ENCODE measurements at places on chromosomes 1 and 21.
A peak's percentile ranks its signal among the peaks of the same experiment; 100 is the strongest.

DNA sequence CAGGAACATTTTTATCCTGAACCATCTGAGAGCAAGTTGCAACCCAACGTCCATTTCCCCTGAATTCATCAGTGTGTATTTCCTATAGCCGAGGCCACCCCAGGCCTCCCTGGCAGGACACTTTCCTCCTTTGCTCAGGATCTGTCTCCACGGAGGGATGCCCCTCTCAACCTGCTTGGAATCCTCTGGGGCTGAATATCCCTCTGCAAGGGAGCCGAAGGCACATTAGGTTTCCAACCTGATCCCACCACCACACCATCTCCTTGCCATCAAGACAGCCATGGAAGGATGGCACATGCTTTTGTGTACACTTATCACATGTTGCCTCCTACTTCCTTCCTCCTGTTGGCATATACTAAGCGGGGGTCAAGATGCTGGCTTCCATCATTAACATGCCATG lies 74.8 kb upstream of the EDN2 start:
- DNase-seq, result no peak

- DNase-seq, result no peak
These were observed 182.0 kb upstream of the CSF3R start for GRCh38 chr1:36664571-36665287.

DNA sequence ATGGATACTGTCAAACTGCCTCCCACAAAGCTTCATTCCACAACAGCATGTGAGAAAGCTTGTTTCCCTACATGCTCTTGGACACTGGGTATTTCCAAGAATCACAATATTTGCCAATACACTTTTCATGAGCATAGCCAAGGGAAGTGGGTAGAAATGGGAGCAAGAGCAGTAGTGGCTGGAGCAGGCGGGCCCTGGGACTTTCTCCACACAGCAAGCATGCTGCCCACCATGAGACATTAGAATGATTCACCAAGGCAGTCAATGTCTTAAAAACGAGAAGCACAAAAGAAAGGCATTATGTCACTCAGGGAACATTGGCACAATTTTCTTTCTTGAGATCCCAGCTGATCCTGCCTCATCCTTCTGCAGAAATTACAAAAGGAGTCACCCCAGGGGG lies 371.6 kb upstream of the RUNX1 start:
- no peak for DNase-seq

DNA sequence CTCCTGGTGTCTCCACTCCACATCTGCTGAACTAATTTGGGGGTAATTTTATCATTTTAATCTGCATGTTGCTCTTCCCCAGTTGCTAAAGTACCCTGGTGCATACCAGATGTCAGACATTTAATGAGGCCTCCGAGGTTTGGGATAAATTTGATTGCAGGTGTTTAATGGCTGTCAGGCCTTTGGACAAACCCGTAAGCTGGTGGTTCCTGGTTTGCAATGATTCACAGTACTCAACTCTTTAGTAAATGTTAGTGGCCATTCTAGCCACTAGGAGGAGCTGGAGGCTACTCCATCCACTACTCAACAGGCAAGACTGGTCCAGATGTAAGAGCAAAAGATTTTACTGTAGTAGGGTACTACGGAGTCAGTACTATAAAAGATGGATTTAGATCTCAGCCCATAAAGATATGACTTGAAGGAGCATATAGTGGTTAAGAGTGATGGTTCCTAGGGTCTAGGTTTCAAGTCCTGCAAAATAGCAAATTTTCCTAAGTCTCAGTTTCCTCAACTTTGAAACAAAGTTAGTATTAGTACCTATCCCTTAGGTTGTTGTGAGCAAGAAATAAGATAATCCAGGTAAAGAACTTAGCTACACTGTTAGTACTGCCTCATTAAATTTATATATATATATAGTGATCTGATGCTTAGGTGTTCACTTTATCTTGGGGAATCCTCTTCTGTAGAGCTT lies 132.8 kb downstream of the SNX7 start:
- DNase-seq, result peak; percentile 5

DNA sequence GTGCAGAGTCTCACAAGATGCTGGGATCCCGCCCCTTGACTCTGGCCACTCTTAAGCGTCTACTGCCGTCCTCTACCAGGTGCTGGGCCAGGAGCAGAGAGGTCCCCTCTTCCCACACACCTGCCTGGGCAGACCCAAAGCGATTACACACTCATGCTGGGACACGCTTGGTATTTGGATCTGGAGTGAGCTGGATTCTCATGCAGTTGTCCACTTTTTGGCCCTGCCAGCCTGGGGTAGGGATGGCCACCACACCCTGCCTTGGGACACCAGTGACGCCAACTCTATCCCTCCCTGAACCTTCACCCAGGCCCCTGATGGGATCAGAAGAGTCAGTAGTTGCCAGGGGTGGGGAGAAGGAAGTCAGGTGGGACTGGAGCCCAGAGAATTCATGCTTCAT lies 28.6 kb downstream of the ITPKB start:
- DNase-seq, result no peak

GRCh38 chr1:1373815-1374588 lies 1.0 kb downstream of the AURKAIP1 start:
- DNase-seq, result no peak

GRCh38 chr1:20980051-20980450 lies 192.9 kb upstream of the HP1BP3 start:
- no peak for DNase-seq

DNA sequence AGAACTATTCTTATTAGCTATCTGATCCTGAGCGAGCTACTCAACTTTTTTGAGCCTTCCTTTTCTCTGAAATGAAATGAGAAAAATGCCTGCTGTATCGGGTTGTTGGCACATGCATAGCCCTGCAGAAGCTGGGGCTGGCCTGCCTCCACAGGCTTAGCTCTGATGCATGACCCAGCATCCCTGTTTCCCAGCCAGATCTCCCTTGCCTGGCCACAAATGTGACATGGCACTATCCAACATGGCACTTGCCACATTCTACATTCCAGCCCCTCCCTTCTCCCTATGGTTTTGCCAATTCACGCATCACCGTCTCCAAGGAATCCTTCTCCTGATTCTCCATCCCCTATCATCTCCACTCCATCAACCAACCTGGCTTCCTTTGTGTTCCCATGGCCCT lies 13.8 kb downstream of the RNU5D-1 start:
- no peak for DNase-seq

DNA sequence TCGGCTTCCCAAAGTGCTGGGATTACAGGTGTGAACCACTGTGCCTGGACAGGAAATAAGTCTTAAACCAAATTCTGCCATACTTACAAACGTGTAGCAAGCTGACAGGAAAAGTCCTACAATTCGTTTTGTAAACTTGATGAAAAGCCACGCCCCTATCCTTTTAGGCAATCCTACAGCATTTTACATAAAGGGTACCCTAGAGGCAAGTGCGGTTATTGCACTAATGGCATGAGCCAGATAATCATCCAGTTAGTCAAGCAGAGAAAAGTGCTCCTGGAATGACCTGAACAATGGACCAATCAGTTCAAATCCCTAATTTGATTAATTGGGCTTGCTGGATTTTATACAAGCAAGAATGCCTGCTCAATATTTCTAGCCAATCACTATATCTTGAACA lies 338.2 kb downstream of the KIF26B start:
- no peak for DNase-seq

DNA sequence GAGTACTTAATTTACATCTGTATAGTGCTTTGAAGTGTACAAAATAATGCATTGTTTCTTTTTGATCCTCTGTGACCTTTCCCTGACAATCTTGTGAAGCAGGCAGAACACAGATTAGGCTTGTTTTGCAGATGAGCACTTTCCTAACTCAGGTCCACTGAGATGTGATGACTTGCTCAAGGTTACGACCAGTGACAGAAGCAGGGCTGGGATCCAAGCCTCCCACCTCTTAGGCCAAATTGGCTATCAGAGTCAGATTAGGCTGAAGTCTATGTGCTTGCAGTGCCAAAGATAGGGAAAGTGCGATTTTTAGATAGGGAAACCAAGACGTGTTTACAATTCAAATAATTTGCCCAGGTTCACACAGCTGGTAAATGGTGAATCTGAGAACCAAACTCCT lies 147.3 kb downstream of the OMA1 start:
- no peak for DNase-seq

DNA sequence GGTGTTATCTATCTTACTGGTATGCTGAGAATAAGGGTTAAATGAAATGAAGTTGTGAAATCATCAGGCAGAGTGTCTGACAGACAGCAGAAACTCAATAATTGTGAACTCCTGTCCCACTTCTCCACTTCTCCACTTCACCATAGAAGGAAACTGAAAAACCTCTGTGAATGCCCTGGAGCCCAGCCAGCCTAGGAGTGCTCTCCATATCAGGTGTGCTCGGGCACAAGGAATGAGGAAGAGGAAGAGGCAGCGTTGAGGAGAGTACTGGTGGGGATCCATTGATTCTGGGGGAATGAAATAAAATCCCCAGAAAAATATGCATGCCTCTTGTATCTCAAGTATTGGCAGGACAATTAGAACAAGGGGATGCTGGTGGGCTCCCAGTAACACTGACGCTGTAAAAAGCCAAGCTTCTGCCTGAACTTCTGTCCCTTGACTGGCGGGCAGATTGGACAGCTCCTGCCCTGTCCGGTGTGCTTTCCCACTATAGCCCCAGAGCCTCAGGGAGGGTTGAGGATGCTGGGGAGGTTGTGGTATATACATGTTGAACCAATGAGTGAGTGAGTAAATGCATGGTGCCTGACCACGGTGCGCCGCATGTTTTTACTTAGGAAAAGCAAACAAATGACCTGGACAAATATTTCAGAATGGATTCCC lies 47.7 kb downstream of the NMNAT2 start:
- no peak for DNase-seq

GRCh38 chr1:194339471-194339870 lies 1153.1 kb upstream of the B3GALT2 start:
- no peak for DNase-seq

GRCh38 chr1:172417557-172417956 lies 2.9 kb upstream of the C1orf105 start:
- DNase-seq, result no peak

DNA sequence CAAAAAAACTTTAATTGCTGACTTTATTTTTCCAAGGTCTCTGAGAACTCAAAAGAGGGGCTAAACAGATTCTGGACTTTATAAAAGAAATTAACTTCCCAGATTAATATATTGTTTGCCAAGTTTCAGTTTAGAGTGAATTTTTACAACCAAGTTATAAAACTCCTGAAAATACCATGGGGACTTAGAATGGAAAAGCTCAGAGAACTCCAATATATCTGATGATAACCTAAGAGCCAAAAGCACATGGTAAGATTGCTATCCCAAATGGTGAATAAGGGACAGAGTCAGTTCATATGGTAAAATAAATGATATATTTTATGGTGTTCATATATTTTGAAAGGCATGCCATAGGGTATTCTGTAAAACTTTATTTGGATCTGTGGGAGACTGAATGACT lies 470.9 kb downstream of the TTLL7 start:
- DNase-seq, result no peak

DNA sequence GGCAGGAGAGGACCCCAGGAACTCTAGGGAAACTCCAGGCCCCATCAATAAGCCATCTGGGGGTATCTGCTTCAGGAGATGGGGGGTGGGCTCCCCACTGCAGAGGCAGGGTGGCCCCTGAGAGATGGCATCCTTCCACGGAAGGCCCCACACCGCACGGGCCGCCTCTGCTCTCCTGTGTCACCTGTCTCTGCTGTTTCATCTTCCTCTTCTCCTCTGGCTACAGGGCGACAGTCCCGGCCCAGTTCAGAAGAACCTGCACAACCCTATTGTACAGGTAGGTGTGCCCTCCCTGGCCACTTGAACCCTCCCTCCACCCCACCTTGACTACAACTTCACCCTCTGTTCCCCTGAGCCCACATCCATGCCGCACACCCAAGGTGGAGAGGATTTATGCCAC lies 90.2 kb upstream of the TMEM51 start:
- DNase-seq, result no peak

- no peak for DNase-seq
These were observed 202.1 kb upstream of the SGIP1 start for GRCh38 chr1:66331658-66332547.

DNA sequence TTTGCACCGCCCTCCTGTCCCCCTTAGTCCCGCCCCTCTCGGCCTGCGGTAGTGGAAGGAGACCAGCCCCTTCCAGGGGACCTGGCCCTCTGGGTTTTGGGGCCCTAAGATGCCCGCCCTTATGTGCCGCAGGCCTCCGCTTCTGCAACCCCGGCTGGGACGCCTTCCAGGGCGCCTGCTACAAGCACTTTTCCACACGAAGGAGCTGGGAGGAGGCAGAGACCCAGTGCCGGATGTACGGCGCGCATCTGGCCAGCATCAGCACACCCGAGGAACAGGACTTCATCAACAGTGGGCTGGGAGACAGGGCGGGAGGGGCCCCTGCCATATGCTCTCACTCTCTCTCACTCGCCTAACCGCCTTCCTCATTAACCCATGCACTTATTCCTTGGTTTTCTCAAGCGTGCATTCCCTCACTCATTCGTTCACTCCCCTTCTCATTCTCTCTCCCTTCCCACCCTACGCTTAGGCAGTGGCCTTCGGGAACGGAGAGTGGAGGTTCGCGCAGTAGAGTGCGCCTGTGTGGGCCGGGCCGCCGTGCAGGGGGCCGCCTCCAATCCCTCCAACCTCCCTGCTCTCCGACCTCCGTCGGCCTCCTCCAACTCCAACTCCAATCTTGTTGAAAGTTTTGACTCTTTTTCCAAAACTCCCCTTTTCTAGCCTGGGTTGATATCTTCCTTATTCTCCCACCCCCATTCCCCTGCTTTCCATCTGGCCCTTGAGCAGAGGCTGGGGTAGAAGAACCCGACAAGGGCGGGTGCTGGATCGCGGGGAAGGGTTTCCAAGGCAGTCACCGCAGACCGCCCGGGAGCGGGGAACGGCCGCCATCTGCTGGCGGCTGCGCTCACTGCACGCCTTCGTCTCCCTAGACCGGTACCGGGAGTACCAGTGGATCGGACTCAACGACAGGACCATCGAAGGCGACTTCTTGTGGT lies 15.2 kb downstream of the BCAN start:
- peak; percentile 46 for DNase-seq

- no peak for DNase-seq
These were observed 14.0 kb downstream of the DNALI1 start for GRCh38 chr1:37570528-37571334.

GRCh38 chr1:22562584-22563583 lies at the start of gene EPHA8:
Gene EPHA8, plus strand, starts transcription at chr1:22563489. Its CDS starts 147 bp downstream, at chr1:22563636.
- DNase-seq, result no peak
